ENCODE measurements at places on chromosomes 3 and 15.
A peak's percentile ranks its signal among the peaks of the same experiment; 100 is the strongest.

- DNase-seq, result no peak
These were observed 56.6 kb upstream of the TNIK start for GRCh38 chr3:171516765-171517164.

- DNase-seq, result peak; percentile 77
These were observed 177.8 kb downstream of the SERPINI1 start for GRCh38 chr3:167913219-167913835.

DNA sequence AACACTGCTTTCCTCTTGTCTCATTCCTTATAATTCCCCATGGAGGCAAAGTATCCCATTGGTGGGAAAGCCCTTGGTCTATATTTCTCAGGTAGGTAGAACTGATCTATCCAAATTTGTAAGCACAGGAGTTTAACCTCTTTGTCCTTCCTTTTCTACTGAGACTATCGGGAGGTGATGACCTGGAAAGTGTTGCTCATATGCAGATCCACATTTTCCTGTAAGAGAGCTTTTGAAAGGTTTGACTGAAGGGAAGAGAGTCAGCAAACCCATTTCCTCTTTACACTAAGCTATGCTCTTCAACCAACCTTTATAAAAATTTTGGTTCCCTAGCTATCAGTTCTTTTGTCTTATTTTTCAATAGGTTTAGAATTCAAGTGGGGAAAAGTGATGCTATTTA, 200.7 kb downstream of the TIGIT start:
- no peak for DNase-seq

GRCh38 chr3:17182166-17182565, 297.4 kb downstream of the PLCL2 start:
- no peak for DNase-seq

DNA sequence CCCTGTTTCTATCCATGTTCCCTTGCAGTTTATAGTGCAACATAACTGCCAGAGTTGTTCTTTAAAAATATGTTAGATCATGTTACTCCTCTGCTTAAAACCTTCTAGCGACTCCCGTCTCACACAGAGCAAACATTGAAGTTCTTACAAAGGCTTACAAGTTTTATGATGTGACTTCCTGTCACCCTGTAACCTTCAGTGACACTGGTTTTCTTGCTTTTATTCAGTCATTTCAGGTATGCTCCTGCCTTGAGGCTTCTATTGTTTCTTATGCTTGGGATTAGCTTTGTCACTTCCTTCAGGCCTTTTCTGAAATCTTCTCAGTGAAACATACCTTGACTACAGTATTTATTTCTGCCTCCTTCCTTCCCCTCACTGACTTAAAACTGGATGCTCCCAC, 252.1 kb downstream of the DOCK3 start:
- peak; percentile 56 for DNase-seq

GRCh38 chr3:63562323-63562722, 90.2 kb upstream of the SNTN start:
- DNase-seq, result no peak

GRCh38 chr3:143408771-143409170, 289.2 kb downstream of the CHST2 start:
- peak; percentile 71 for DNase-seq
